Right lobe of liver (tissue), 6 donors: ENCODE measurements at places on chromosomes 4 and X. TPM values are rescaled to one million over a fixed set of nuclear protein-coding genes. Genes with fewer than 3 reads are reported as not detected.

GRCh38 chrX:68632491-68632890 is 15.0 kb upstream of the STARD8 start:
- no peaks in the 10 kb centered on the region for H3K36me3 ChIP-seq
- H3K27ac ChIP-seq, result no peak overlapping the region
- no peak for DNase-seq

GRCh38 chr4:128525992-128526630 is 238.5 kb upstream of the PGRMC2 start:
- H3K36me3 ChIP-seq, result no peaks in the 10 kb centered on the region
- DNase-seq, result no peak
- no peak overlapping the region for H3K4me3 ChIP-seq
- no peak overlapping the region for H3K27ac ChIP-seq

GRCh38 chr4:84498203-84498934 is 723 bp downstream of the NKX6-1 start:
- peaks cover 82% of the 10 kb centered on the region for H3K27me3 ChIP-seq
- H3K27ac ChIP-seq, result no peak overlapping the region
- DNase-seq, result no peak
- peak overlapping the region; percentile 12 for H3K4me3 ChIP-seq
- peaks cover 23% of the 10 kb centered on the region for H3K4me1 ChIP-seq

DNA sequence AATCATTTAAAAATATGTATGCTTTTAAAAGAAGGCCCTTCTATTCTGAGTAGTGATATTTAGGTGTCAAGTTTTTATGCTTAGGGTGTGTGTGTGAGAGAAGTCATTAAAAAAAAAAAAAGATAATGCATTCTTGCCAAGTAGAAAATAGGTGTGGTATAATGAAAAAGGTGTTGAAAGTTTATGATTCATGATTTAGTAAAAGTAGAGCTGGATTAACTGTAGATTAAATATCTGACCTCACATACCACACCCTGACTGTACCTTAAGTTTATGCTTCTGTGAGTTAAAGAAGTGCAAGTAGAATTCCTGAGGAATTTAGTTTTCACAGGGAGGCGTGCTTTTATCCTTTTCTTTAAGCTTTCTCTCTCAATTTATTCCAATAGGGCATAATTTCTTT is 71.1 kb downstream of the BMPR1B start:
- no peaks in the 10 kb centered on the region for H3K4me1 ChIP-seq
- H3K36me3 ChIP-seq, result no peaks in the 10 kb centered on the region
- DNase-seq, result no peak

DNA sequence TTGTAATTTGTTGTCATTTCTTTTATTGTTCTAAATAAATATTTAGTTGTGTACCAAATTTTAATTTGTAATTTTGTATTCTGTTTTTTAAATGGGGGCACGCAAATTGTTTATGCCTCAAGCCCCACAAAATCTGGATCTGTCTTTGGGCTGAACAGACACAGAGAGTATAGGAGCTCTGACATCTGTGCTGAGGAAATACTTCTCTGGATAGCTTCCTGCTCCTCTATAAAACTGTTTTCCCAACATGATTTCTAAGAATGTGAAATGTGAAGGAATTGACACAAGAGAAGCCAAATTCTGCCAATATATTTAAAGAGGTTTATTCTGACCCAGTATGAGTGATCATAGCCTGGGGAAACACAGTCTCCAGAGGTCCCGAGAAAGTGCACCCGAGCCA is 93.0 kb downstream of the IL13RA2 start:
- H3K27me3 ChIP-seq, result no peaks in the 10 kb centered on the region
- H3K4me1 ChIP-seq, result no peaks in the 10 kb centered on the region
- no peaks in the 10 kb centered on the region for H3K36me3 ChIP-seq
- H3K27ac ChIP-seq, result no peak overlapping the region
- no peak overlapping the region for H3K4me3 ChIP-seq
- no peak for DNase-seq

GRCh38 chrX:71615056-71615455 is 3.3 kb downstream of the CXCR3 start:
- H3K36me3 ChIP-seq, result no peaks in the 10 kb centered on the region
- DNase-seq, result no peak
- no peaks in the 10 kb centered on the region for H3K4me1 ChIP-seq
- no peaks in the 10 kb centered on the region for H3K27me3 ChIP-seq
- no peak overlapping the region for H3K27ac ChIP-seq

DNA sequence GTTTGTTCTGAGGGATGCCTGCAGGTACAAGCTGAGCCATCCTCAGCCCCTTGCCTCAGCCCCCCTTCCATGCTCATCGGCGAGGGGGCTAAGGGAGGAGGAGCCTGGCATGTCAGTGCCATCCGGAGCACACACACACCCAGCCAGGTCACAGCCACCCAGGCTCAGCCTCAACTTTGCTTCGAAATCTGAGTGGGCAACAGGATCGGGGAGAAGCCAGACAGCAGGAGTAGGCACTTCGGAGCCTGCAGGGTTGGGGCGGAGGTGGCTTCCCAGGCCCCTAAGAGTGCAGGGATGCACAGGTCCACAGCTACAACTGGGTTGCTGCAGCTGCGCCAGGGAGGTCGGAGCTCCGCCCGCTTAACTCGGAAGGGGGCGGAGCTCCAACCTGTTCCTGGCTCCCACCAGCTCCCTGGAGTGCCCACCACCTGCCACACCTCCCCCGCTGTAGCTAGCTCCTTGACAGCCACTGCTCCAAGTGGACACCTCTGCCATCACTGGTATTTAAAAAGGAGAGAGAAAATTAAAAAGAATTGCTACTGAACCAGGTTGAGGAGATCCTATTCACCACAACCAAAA is 192.9 kb upstream of the GALNT7 start:
- H3K27ac ChIP-seq, result no peak overlapping the region
- no peaks in the 10 kb centered on the region for H3K27me3 ChIP-seq
- no peaks in the 10 kb centered on the region for H3K36me3 ChIP-seq
- DNase-seq, result no peak
- no peak overlapping the region for H3K4me3 ChIP-seq

- DNase-seq, result no peak
- H3K27ac ChIP-seq, result no peak overlapping the region
- H3K4me3 ChIP-seq, result no peak overlapping the region
- H3K36me3 ChIP-seq, result no peaks in the 10 kb centered on the region
These were observed 15.8 kb downstream of the ART3 start for GRCh38 chr4:76090241-76090691.

GRCh38 chr4:24564488-24564887 is 19.9 kb downstream of the DHX15 start:
- no peaks in the 10 kb centered on the region for H3K27me3 ChIP-seq
- H3K36me3 ChIP-seq, result no peaks in the 10 kb centered on the region
- no peak overlapping the region for H3K4me3 ChIP-seq
- H3K27ac ChIP-seq, result no peak overlapping the region

DNA sequence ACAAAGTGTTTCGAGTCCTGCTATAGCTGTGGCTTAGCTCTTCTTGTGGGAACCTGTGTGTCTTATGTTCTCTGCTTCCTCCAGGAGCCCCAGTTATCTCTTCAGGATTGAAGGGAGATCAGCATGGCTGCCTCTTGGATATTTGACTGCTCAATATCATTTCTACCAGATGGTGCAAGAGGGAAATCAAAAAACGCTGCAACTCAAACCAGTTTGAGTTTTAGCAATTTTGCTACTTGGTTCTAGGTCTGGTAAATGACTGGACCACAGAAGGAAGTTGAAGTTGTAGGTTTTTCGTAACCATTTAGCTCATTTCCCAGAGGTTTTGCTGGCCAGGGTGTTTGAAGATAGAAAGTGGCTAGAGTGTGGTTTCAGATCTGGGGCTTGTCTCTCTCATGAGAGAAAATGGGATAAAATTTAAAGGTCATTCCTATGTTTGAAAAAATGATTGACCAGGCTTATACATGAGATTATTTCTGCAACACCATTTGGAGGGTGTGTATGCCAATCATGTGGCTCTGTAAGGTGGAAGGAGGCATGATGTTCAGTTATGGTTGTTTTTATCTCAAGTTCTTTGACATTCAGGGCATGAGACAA is 210.4 kb downstream of the SPRY1 start:
- H3K27ac ChIP-seq, result no peak overlapping the region
- H3K36me3 ChIP-seq, result no peaks in the 10 kb centered on the region
- no peaks in the 10 kb centered on the region for H3K4me1 ChIP-seq
- H3K4me3 ChIP-seq, result no peak overlapping the region
- DNase-seq, result no peak

DNA sequence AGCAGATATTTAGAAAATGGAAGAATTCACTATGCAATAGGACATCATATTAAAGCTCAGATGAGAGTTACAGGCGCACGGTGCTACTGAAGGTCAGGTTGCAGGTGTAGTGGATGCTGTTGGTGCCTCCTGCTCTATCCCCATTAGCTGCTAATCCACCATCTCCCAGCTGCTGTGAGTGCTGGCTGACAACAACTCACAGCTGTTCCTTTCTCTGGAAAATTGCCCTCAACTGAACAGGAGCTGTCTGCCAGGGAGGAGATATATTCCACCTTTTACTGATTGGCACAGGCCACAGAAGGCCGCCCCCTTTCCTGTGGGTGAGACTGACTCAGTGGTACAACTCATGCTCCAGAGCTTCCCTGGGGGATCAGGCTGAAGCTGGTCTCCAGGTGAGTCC is 48.7 kb downstream of the UCHL1 start:
- H3K36me3 ChIP-seq, result no peaks in the 10 kb centered on the region
- no peak overlapping the region for H3K4me3 ChIP-seq
- H3K27me3 ChIP-seq, result no peaks in the 10 kb centered on the region
- no peak overlapping the region for H3K27ac ChIP-seq
- H3K4me1 ChIP-seq, result no peaks in the 10 kb centered on the region

GRCh38 chrX:47206316-47206715 is 12.2 kb upstream of the CDK16 start:
- H3K27ac ChIP-seq, result no peak overlapping the region
- H3K36me3 ChIP-seq, result peaks cover 94% of the 10 kb centered on the region
- no peak overlapping the region for H3K4me3 ChIP-seq
- no peaks in the 10 kb centered on the region for H3K27me3 ChIP-seq

GRCh38 chr4:88722828-88723227 is 25.2 kb upstream of the NAP1L5 start:
- DNase-seq, result no peak
- H3K4me3 ChIP-seq, result no peak overlapping the region
- no peaks in the 10 kb centered on the region for H3K36me3 ChIP-seq
- no peak overlapping the region for H3K27ac ChIP-seq

GRCh38 chrX:104370089-104370488 is 115.4 kb upstream of the ESX1 start:
- H3K4me3 ChIP-seq, result no peak overlapping the region
- H3K36me3 ChIP-seq, result no peaks in the 10 kb centered on the region
- no peaks in the 10 kb centered on the region for H3K4me1 ChIP-seq
- H3K27ac ChIP-seq, result no peak overlapping the region

FAT4 gene
- 3.2 TPM for total RNA-seq

MTMR1 gene
- total RNA-seq, result 7.6 TPM

TDO2 gene
- total RNA-seq, result 158 TPM
